ENCODE measurements at places on chromosomes 4 and X.

DNA sequence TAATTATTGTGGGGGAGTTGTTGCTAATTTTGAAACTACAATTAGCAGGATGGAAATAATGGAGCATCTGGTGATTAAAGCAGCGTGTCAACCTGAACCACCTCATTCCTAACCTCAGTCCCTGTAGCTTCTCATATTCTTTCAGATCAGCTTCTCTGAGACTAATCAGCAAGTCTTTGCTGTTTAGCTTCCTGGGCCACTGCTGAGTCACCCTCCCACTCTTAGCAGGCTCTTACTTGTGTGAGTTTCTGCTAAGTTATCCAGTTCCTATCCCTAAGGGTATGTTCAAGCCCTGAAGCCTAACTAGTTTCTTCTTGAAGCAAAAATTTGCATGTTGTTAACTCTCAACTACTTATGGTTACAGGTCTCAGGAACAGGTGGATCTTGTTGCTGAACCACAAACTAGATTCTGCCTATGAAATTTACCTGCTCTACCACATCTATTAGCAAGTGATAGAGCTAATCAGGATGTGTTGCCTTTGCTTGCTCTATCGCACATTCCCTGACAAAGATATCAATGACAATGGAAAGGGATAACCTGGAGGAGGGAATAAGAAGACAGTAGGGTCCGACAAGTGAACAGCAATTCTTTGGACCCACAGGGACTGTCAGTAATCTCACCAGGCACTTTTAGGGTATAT is 134.2 kb downstream of the EIF4E start:
- no peak for DNase-seq

DNA sequence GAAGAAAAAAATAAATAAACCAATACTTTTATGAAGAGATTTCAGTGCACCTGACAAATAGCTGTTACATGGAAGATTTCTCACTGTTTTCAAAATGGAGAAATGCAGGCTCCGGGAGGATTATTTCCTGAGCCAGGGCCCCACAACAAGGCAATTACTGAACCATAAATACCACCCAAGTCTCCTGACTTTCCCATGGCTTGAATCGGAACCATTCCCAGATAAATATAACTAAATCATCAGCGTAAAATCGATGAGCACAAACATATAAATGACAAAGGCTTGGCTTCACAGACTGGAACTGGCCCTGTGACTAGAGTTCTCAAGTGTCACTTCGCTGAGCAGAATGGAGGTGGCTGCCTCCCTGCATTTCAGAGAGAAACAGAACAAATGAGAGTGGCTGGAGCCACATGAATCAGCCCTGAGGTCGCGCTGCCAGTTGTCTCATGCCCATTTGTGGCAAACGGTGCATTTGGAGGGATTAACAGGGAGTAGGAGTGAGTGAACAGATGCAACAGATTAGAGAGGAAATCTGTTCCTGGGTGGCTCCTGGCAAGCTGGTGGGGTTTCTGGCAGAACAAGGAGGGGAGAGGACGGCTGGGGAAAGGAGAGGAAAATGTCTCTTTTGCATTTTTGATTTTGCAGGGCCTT is 57.3 kb upstream of the STIM2 start:
- no peak for DNase-seq

DNA sequence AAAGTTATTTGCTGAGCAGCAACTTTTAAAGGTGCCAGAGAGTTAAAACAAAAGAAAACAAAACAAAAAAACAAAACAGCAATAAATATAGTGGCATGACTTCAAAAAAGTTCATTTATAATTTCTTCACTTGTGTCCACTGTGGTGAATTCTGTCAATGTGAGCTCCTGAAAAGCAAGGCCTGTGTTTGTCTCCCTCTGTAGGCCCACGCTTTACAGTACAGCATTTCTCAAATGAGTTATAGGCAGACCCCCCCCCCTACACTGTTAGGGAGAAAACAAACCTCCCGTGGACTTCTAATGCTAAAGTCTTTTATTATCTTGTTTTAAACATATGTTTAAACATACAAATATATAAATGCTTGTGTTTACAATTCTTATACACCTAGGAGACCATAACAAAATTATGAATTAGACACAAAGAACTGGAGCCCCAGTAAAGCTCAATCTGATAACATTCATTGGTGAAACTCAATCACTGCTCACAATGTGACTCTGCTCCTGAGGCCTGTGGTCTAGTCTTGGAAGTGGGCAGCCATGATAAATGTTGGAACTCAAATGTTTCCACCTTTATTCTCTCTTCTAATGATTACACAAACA is 47.0 kb upstream of the SCOC start:
- DNase-seq, result no peak

- peak; percentile 58 for DNase-seq
Observed at GRCh38 chr4:56261027-56261426, 126.3 kb downstream of the AASDH start.

DNA sequence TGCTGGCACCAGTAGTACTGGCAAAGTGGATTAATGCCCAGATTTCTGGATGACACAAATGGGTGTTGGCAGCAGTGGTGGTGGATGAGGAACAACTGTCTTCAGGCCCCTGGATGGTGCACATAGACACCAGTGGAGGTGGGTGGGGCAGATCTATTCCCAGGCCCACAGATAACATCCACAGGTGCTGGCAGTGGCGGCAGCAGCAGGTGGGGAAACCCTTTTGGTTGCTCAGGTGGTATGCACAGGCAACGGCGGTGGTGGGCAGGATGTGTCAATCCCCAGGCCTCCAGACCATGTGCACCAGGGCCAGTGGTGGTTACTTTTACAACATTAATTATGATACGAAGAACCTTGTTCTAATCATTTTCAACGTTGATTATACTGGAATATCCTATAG is 48.9 kb upstream of the FAT4 start:
- no peak for DNase-seq

DNA sequence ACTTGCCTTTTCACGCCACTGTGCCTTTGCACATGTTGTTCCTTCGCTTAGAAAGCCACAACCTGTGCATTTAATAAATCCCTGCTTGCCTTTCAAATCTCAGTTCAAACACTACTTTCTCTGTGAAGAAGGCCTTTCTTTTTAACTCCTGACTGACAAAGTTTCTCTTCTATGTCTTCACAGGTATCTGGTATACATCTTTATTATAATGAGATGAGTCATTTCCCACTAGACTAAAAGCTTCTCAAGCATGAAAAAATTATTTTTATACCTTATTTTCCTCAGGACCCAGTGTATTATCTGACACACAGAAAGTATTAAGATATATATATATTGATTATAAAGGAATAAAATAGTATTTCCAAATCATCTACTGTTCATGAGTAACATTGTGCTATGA is 189.9 kb downstream of the TBCK start:
- DNase-seq, result no peak

DNA sequence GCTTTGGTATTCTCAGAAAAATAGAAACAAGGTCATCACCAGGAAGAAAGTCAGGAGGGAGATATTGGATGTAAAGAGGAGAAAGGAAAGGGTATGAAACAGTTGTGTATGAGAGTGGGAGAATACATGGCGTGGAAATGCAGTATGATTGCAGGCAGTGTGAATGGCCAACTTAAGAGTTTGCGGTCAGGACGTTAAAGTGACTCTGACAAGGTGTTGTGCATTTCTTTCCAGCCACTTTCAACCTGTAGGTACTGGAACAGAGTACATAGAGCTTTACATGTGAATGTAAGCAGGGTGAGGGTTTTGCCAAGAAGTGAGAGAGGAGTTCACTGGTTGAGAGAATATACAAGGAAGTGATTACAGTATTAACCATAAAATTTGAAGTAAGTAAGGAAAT is 15.7 kb downstream of the ATP10D start:
- DNase-seq, result no peak

GRCh38 chr4:5338531-5338930 is 287.3 kb downstream of the STK32B start:
- no peak for DNase-seq

Measured in activated CD4-positive, alpha-beta T cell treated with anti-CD3 and anti-CD28 coated beads, Interleukin-2, amount 10 ng/mL, durations not matched to agents 7 days and 5 days (primary cell).